Effector memory CD8-positive, alpha-beta T cell (primary cell): ENCODE measurements at places on chromosomes 7 and 10.
A peak's percentile ranks its signal among the peaks of the same experiment; 100 is the strongest.

GRCh38 chr7:47227762-47228177, 354.1 kb downstream of the TNS3 start:
- DNase-seq, result no peak

DNA sequence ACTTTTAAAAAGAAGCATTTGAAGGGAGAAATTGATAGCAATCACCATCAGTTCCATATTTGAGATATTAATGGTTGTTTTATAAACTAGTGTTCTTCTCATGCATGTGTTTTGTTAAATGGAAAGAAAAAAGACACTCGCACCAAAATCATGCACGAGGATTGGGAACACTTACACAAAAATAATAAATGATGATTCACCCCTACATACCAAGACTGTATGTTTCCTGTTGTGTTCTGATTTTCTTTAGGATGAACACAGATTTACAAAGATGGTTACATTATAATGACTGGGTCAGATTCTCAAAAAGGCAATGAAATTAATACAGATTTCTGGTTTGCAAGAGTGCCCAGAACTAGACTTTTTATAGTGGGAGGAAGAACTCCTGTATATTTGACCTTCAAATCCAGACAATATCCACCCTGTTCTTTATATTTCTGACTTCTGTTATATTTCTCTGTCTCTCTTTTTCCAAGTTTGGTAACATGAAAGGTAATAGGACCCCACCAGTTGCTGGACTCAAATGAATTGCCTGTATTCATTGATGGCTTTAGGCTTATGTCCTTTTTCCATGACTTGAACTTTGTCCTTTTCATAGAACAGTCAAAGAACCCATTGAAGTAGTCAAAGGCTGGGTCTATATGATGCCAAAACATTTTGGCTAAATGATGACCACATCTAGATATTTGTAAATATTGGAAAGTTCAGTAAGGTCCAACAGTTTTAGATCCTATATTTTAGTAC, 54.4 kb downstream of the SEMA3A start:
- H3K4me3 ChIP-seq, result no peak overlapping the region
- no peaks in the 10 kb centered on the region for H3K36me3 ChIP-seq
- H3K27ac ChIP-seq, result no peak overlapping the region
- H3K4me1 ChIP-seq, result no peaks in the 10 kb centered on the region
- no peaks in the 10 kb centered on the region for H3K27me3 ChIP-seq

DNA sequence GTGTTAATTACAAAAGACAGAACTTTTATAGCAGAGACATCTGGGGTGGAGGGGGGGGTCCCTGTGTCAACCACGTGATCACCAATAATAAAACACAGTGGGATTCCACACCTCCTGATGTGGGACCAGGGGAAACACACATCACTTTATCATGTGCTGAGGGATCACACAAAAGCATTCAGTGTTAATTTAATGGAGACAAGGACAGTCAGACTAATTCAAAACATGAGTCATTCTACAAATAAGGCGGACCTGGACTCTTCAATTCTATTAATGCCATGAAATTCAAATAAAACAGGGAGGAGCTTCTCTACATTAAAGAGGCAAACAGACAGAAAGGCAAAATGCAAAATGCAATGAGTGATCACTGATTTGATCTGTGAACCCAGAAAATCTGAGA, 67.3 kb upstream of the PFKP start:
- no peak overlapping the region for H3K27ac ChIP-seq
- H3K4me3 ChIP-seq, result no peak overlapping the region
- peaks cover 2% of the 10 kb centered on the region for H3K4me1 ChIP-seq
- no peak for DNase-seq

DNA sequence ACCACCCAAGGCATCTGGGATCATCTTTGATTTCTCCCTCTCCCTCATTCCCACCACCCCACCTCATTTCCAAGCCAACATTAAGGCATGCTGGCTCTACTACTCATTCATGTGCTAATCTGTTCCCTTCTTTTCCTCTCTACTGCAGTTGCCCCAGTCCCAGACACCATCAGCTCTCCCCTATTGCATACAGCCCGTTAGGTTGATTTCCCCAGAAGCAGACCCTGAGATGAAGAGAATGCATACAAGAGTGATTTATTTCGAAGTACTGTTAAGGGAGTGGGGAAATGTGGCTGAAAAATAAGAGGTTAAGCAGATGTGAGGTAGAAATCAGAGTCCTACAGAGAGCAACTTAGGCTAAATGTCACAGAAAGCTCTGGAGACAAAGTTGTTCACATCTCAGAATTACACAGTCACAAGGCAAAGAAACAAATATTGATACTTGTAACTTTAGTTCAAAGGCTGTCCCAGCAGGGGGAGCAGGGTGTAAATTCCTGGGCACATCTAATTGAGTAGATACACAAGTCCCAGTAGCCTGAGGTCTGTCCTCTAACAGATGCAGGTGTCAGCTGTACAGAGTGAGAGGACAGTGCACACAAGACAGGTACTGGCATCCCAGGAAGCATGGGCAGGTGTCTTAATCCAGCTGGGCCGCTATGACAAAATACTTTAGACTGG, 20.9 kb downstream of the AKR1D1 start:
- no peak overlapping the region for H3K4me3 ChIP-seq
- DNase-seq, result no peak
- no peaks in the 10 kb centered on the region for H3K36me3 ChIP-seq

DNA sequence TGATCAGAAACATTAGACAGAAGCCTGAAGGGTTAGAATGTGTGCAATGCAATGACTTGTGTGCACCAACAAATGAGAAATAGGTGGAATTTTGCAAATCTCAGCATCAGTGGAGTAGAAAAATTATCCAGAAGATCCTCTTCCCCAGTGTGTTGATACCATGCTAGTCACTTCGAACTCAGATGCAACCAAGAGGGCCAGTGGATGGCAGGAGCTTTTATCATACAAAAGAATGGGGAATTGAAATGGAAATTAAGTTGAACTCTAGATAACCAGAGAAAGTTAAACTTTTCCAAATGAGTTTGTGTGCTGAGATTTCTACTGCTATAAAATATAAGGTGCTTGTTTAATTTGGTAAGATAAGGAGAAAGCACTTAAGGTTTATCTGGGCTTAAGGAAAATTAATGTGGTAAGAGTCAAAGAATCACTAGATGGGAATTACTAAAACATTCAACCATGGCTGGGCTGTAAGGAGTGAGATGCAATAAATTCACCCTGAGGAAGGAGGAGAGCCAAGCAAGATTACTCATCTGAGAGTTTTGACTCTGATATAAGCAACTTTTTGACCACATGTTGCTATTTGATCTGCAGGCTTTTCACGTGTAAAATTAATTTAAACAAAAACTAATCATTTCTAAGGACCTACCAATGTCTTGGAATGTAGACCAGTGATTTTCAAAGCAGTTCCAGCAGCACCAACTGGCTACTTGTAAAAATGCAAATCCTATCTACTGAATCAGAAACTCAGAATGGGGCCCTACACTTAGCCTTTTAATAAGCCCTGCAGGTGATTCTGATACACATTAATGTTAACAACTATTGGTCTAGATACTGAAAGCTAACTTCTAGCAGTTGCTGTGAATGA, 113.2 kb downstream of the CDC14C start:
- H3K36me3 ChIP-seq, result no peaks in the 10 kb centered on the region
- H3K27ac ChIP-seq, result no peak overlapping the region
- H3K4me3 ChIP-seq, result no peak overlapping the region
- no peaks in the 10 kb centered on the region for H3K27me3 ChIP-seq
- no peaks in the 10 kb centered on the region for H3K4me1 ChIP-seq
- no peak for DNase-seq

GRCh38 chr10:7696545-7696944, 6.6 kb upstream of the ITIH2 start:
- no peak overlapping the region for H3K4me3 ChIP-seq
- no peaks in the 10 kb centered on the region for H3K36me3 ChIP-seq
- no peak overlapping the region for H3K27ac ChIP-seq
- H3K4me1 ChIP-seq, result no peaks in the 10 kb centered on the region

DNA sequence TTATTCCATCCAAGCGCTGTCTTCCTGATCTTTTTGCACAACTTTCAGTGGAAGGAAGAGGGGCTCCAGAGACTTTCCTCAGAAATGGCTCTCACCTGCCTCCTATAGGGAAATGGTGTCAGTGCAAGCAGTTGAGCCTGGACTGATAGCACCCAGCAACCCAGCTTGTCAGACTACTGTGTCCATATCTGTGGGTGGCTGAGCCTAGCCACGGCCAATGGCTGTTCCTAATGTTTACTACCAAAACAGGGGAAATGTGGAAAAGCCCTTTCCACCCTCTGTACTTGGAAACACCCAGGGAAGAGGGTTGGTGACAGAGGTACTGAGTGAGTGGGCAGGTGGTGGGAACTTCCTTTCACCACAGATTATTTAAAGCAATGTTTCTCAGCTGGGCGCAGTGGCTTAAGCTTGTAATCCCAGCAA, 4.3 kb upstream of the YKT6 start:
- no peak overlapping the region for H3K4me3 ChIP-seq
- peaks cover 44% of the 10 kb centered on the region for H3K27me3 ChIP-seq
- no peak for DNase-seq

DNA sequence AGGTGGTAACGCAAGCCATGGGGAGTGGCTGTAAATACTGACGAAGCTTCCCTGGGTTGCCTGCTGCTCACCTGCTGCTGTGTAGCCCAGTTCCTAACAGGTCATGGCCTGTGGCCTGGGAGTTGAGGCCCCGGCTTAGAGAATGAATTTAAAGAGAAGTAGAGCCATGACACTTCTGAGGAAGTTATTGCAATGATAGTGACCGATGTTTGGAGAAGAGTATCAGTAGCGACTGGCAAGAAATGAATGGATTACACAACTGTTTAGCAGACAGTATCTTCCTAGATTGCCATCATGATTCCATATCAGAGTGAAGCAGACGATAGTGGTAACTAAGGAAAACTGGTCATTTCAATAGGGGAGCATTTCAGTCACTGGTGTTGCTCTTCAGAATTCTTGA, 249.6 kb downstream of the PLXDC2 start:
- no peak overlapping the region for H3K27ac ChIP-seq
- no peaks in the 10 kb centered on the region for H3K27me3 ChIP-seq
- peaks cover 4% of the 10 kb centered on the region for H3K36me3 ChIP-seq
- no peak overlapping the region for H3K4me3 ChIP-seq

DNA sequence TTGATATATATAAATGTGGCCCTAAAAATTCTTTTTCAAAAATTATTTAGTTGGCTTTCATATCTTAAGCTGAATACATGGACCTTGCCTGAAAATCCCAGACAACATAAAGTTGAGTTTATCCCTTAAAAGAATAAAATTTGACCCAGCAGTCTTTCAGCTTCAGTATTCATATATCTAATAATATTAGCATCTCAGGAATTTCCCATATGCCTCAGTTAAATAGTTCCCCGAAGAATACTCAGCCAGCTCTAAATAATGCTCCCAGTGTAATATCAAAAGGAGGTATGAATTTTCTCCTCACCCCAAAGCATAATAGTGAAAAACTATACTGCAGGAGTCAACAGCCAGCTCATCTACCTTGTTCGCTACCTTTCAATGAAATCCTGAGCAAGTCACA, 145.9 kb downstream of the CTNNA3 start:
- no peak for DNase-seq
- no peak overlapping the region for H3K27ac ChIP-seq
- no peak overlapping the region for H3K4me3 ChIP-seq
- H3K36me3 ChIP-seq, result no peaks in the 10 kb centered on the region
- peaks cover 3% of the 10 kb centered on the region for H3K4me1 ChIP-seq

DNA sequence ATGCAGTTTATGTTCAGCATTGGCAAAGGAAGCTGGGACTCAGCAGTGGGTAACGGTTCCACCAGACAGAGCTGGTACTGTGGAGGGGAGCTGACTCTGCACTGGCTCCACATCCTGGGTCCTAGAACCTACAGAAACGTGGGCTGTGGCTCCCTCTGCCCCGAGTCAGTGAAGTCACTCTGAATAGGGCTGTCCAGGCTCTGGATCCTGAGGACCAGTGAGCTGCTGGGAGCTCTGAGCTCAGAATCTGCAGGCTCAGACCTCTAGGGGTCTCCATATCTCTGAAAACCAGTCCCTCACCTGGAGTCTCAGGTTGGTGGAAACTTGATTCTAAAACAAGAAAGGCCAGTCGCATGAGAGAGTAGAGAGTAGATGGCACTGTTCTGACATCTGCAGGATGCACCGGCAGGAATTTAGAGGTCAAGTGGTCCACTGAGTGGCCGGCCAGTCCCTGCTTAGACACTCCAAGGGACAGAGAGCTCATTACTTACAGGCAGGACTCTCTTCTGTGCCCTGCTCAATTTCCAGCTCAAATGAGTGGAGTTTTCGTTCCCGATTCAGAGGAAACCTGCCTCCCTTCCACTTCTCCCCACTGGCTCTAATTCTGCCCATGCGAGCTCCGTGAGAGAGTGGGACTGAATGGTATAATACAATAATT, 18.6 kb downstream of the NPFFR1 start:
- peaks cover 16% of the 10 kb centered on the region for H3K27me3 ChIP-seq
- DNase-seq, result no peak
- H3K4me1 ChIP-seq, result no peaks in the 10 kb centered on the region
- no peak overlapping the region for H3K27ac ChIP-seq

- peak; percentile 64 for DNase-seq
- H3K4me1 ChIP-seq, result peaks cover 68% of the 10 kb centered on the region
- peak overlapping the region; percentile 86 for H3K4me3 ChIP-seq
- peak overlapping the region; percentile 96 for H3K27ac ChIP-seq
- H3K36me3 ChIP-seq, result peaks cover 72% of the 10 kb centered on the region
- no peaks in the 10 kb centered on the region for H3K27me3 ChIP-seq
Observed at GRCh38 chr10:110504111-110504735, 6.5 kb downstream of the DUSP5 start.
